ENCODE measurements at places on chromosomes 6 and 20.

- DNase-seq: no peak
Observed at GRCh38 chr20:717832-718231, 42.2 kb upstream of the SCRT2 start.

DNA sequence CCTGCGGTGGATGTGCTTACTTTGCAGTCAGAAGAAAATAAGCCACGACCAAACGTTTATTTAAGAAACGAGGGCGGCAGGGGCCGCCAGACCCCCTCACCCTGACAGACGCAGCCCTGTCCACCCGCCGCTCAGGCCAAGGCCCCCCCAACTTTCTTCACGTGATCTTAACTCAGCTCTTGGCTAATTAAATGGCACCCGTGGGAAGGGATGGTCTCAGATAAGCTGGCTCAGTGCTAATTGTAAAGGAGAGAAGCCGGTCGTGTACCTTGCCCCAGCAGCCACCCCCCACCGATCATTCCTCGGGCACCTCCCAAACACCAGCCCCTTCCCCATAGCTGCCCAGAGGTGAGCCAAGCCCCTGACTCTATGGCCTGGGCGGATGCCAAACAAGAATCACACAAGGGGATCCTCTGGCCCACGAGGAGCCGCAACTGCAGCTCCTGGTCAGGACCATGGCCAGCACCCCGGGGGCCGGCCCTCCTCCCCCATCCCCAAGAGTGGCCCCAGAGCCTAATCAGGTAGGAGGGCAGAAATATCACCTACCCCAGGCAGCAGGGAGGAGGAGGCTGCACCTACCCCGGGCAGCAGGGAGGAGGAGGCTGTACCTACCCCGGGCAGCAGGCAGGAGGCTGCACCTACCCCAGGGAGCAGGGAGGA is 11.2 kb downstream of the KCNQ2 start:
- no peak for DNase-seq

- DNase-seq: peak; percentile 1
Observed at GRCh38 chr20:36666181-36666740, 20.3 kb upstream of the SLA2 start.

GRCh38 chr20:16025084-16025483 is 548.2 kb downstream of the KIF16B start:
- DNase-seq: no peak

DNA sequence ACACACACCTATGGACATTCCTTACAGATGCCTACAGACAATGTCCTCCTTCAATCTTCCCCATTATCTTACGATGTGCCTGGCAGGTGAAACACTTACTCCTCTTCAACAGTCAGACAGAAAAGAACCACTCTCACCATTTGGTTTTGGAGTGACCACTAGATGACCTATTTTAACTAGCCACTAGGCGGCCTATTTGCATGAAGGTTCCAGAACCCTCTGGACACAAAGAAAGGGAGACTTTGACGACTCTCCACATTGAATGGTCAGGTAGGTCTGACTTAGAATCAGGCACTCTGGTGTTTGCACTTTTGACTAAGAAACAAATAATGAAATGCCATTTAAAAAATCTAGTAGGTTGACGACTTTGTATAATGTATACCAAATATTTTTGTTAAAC is 42.0 kb downstream of the PNLDC1 start:
- DNase-seq: no peak

DNA sequence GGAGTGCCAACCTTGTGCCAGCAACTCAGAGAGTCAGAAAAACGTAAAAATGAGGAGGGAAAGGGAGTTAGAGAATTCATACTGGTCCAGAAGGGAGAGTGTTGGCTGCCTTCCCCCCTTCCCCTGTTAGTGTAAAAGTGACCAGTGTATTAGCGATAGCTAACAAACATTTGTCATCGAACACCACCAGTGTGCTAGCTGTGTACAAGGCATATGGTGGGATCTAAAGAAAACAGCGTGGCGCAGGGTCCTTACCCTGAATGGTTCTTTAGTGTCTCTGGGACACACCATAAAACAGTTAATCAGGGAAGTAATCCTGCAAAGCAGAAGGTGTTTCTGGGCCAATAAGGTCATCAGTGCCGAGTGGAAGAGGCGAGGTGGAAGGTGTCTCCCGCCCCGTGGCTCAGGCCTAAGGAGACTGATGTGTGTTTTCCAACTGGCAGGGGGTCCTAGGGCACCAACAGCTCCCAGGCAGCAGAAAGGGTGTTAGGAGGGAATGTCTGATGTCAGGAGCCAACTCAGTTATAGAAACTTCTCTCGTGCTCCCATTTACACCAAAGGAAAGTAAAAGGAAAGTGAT is 91.9 kb downstream of the TCP11 start:
- no peak for DNase-seq

GRCh38 chr20:31998246-31998645 is 12.0 kb upstream of the CCM2L start:
- DNase-seq: no peak
